ENCODE measurements at places on chromosomes 5 and 9.

DNA sequence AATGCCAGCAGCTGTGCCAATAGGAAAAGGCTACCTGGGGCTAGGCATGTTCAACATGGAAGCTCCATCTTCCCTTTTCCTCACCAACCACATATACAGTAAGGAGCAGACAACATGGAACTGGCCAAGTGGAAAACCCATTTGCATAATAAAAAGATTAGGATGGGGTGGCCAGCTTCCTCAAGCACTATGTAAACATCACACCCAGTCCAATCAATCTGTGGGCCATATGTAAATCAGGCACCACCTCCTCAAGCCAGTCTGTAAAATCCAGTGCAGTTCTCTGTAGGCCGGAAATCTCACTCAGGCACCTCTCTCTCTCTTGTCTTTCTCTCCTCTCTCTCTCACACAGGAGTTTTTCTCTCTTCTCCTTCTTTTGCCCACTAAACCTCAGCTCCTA, 360.2 kb upstream of the GRIA1 start:
- no peak for DNase-seq

- no peak for DNase-seq
These were observed 17.2 kb downstream of the TSPAN17 start for GRCh38 chr5:176664479-176664878.

GRCh38 chr9:128548876-128549275, 3.5 kb upstream of the SPTAN1 start:
- no peak for DNase-seq

DNA sequence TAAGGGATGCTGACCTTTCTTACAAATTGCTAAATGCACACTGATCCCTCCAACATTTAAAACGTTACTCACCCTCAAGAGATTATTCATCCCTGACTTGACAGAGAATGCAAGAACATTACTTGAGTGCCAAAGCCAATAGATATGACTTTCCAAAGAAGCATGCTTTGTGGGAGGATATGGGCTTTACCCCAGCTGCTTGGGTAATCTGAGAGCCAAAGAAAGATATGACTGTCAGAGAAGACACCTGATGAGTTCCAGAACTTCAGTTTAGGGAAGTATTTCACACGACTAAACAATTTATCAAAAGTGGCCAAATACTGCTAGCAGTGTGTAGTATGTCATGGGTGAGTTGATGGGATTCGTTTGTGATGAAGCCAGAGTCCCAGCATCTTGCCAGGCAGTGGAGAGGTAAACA, 7.4 kb upstream of the SPDL1 start:
- no peak for DNase-seq

DNA sequence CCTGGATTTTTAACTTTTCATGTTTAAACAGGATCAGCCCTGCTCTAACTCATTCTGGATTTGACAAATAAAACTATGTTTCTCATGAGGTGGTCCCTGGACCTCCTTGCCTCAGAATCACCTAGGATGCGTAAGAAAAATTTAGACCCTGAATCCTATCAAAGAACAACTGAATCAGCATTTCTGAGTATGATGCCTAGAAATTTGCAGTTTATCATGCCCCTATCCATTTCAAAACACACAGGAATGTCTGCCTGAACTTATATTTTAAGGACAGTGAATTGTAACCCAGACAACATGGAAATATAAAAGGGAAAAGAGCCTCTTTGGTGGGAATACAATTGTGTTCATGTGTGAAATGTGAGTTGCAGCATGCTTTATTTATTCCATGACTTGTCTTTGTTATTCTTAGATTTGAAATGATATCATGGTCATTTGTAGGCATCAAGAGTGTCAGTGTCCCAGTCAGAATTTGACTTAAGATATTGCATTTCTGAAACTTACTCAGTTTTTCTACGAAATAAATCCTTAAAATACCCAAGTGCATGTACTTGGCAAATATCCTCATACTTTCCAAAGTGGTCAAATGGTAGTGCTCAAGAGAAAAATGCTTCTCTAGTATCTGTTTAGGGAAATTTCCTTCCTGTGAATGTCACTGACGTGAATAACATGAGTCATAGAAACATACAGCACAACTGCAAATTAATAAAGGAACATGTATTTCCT, 144.3 kb downstream of the GIN1 start:
- no peak for DNase-seq

GRCh38 chr9:127758843-127759242, 19.6 kb downstream of the SH2D3C start:
- no peak for DNase-seq

DNA sequence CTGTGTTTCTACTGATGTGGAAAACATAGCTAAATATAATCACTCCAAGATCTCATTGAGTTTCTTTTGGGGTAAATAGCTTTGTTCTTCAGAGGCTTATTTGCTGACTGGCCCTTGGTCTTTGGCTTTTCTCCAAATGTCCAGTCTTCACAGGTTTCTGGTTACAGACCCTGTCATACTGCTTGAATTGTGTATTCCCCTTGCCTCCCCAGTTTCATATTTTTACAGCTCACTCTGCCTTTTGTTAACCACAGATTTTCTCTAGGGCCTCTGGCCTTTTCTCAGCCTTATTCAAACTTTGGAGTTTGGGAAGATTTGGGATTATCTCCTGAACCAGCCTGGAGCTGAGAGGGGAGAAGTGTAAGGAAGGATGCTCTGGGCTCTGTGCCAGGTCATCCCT, 23.9 kb downstream of the ISOC1 start:
- DNase-seq: no peak

Data from NCI-H2107 (cell line).